ENCODE measurements at places on chromosomes 4 and X.
A peak's percentile ranks its signal among the peaks of the same experiment; 100 is the strongest.

DNA sequence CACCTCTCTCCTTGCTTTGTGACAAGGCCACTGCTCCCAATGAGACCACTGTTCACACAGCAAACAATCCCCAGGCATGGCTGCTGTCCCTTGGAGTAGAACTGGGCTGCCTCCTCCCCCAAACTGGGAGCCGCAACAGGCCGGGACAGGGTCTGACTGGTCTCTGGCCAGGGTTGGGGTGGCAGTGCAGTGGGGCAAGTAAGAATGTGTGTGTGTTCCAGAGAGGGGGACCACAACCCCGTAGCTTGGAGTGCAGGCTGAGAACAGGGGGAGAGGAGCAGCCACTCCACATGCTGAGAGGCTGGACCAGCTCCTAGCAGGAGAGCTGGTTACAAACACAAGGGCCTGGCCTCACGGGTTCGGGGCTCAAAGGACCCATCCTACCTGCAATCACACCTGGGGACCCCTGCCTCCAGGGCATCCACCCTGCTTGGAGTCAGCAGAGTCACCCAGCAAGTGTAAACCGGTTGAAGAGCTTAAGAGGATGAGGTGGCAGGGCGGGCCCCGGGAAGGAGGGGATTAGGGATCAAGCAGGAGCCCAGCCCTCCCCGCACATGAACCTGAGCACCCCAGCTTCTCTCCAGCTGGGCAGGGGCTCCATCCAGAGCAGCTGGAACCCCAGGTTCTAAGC lies 3.8 kb upstream of the ZNF185 start:
- DNase-seq: no peak

GRCh38 chrX:69037786-69038185 lies 127.5 kb downstream of the PJA1 start:
- DNase-seq: no peak

- no peak for DNase-seq
Observed at GRCh38 chr4:187175197-187175596, 451.5 kb upstream of the FAT1 start.

DNA sequence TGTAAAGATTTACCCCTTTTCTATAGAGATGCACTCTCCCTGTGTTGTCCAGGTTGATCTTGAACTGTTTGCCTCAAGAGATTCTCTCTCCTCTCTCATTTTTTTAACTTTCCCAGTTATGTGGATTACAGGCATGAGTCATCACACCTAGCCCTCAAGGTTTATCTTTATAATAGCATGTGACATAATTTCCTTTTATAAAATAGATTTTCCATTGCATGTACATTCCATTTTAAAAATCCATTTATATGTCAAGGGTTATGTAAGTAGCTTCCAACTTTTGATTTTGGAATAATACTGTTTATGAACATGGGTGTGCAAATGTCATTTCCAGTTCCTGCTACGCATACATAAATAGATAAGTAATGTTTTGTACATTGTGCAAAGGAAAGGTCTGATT lies 20.6 kb downstream of the ZNF721 start:
- DNase-seq: no peak

GRCh38 chrX:46575991-46576392 lies 2.4 kb downstream of the CHST7 start:
- no peak for DNase-seq

DNA sequence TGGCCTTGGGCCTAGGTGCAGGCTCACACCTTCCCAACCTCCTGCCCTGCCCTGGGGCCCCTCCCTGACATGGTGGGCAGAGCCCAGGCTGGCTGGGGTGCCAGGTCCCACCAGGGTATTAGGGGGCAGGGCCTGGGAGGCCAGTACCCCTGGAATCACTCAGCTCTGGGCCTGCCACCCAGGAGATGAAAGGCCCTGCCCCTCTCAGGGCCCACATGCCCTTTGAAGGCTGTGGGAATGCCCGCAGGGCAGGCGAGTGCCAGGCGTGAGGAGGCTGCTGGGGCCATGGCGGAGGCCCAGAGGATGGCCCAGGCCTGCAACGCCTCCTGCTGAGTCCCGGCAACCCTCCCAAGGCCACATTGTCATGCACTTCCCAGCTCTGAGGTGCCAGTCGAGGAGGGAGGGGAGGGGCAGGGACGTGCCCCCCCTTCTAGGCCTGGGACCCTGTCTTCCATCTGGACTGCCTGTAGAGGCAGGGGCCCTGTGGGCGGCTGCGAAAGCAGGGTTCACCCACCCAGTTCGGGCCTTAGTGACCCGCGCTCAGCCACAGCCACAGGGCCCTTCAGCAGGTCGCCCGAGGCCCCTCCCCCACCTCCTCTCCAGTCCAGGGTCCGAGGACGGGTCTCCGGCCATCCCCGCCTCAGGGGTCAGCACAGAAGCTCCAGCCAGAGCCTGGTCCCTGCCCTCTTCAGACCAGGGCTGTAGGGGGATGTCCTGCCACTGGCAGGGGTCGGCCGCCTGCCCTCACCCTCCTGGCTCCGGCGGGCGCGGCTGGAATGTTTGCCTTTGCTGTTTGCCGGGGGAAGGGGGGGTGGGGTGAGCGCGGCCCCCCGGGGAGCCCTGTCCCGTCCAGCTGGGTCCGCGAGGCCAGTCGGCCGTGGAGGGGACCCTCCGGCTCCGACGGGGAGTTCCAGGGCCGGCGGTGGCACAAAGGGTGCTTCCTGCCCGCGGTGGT lies 26.7 kb upstream of the FGFR3 start:
- DNase-seq: no peak

DNA sequence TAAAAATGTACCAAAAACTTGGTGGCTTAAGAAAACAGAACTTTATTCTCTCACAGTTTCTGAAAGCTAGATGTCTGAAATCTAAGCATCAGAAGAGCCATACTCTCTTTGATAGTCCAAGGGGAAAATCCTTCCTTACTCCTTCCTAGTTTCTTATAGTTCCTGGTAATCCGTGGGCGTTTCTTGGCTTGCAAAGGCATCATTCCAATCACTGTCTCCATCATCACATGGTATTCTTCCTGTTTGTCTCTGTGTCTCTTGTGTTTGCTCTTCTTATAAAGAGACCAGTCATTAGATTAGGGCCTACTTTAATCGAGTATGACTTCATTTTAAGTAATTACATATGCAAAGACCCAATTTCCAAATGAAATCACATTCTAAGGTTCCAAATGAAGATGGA lies 118.9 kb upstream of the FSTL5 start:
- no peak for DNase-seq

- peak; percentile 10 for DNase-seq
Observed at GRCh38 chrX:105821471-105822121, 743 bp upstream of the NRK start.

DNA sequence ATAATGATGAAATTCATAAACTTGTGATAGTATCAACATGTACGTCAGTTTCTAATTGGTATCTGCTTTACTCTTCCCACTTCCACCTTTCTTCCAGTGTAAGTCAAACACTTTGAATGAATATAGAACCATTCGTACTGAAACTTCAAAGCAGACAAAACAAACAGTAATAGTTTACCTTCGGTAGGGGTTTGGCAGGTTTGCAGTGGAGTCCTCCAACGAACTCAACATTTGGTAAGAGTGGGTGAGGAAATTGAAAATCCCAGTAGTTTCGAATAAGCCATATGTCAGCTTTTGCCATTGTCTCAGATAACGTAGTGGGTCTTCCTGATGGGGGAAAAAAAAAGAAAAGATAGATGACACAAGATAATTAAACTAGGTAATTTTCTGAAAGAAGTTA lies 2.2 kb downstream of the UGT2B4 start:
- DNase-seq: no peak

GRCh38 chrX:20394451-20394850 lies 127.7 kb upstream of the RPS6KA3 start:
- no peak for DNase-seq

- no peak for DNase-seq
Observed at GRCh38 chr4:2741626-2742025, 14.5 kb downstream of the TNIP2 start.

GRCh38 chr4:8706216-8707044 lies 113.9 kb downstream of the CPZ start:
- no peak for DNase-seq

DNA sequence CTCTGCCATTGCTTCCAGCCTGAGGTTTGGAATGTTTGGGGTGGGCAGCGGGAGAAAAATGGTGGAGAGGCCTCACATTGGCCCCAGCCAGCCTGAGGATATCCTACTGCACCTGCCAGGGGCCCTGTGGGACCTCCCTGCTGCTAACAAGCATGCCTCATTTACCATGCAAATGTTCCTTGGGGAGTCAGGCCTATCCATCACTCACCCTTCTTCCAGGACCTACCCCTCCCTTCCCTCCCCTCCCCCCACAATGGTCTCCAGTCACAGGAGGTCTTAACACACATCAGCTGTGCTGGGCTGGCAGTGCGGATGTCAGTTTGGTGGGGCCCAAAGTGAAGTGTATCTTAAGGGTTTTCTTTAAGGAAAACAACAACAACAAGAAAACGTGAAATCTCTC lies 139.2 kb downstream of the SHOX start:
- DNase-seq: no peak

Measured in skin of body (tissue), 3 donors.